ENCODE measurements at places on chromosomes 7 and 10.

DNA sequence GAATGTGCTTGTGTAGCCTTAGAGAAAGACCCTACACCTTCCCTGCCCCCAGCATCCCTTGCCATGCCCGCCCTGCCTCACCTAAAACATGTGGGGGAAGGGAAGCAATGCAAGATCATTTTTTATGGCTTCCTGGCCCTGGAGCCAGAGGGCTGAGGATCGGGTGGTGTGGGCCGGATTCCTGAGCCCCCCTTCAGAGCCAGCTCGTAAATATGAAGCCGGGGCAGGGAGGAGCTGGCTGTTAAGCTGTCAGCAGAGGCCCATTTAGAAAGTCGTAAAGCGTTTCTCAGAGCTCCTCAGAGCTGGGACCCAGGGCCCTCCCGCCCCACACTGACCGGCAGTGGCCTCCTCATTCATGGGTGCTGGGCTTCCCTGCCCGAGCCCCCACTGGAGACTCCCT is 23.9 kb downstream of the UNC5B start:
- DNase-seq = no peak

GRCh38 chr7:71595176-71595575 is 463.2 kb downstream of the GALNT17 start:
- DNase-seq = peak; percentile 16

DNA sequence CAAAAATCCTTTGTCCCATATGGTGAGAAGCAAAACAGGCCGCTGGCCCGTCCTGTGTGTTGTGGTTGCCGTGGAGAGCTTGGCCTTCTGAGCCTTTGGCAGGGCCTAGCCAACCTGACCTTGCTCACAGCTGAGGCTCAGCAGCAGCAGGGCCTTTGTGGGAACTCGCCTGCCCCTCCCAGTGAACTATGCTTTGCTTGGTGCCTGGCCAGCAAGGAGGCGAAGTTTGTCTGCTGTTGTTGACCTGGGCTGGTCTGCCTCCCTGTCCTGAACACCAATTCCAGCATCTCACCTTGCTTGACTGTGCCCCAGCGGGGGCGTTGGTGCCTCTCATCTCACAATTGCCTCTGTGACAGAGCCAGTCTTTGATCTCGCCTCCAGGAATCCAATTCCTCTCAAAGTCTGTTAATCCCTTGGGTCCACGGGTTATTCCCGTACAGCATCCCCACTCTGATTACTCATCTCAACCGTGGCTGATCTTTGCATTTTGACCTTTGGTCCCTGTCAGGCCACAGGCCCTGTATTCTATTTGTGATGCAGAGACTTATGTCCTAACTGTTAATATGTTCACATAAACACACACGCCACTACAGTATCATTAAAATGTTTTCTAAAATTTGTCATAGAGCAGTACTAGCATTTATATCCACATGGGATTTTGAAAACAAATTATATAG is 22.6 kb downstream of the EPDR1 start:
- DNase-seq = peak; percentile 62

DNA sequence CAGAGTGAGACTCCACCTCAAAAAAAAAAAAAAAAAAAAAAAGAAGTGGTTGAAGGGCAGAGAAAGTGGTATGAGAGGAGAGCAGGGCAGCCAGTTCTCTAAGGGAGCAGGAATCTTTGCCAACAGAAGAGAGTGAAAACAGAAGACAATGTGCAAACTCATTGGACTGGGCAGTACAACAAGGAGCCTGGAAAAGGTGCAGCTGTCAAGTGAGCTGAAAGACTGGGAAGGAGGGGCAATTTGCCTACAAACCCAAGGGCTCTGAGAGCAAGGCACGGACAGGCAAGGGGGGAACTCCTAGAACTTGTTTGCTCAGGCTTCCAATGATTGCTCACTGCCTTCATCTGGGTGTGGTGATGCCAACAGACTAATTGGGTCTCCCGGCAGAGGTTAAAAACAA is 9.5 kb downstream of the ACTR1A start:
- no peak for DNase-seq

GRCh38 chr7:31934551-31934950 is 135.7 kb downstream of the PDE1C start:
- DNase-seq = no peak

DNA sequence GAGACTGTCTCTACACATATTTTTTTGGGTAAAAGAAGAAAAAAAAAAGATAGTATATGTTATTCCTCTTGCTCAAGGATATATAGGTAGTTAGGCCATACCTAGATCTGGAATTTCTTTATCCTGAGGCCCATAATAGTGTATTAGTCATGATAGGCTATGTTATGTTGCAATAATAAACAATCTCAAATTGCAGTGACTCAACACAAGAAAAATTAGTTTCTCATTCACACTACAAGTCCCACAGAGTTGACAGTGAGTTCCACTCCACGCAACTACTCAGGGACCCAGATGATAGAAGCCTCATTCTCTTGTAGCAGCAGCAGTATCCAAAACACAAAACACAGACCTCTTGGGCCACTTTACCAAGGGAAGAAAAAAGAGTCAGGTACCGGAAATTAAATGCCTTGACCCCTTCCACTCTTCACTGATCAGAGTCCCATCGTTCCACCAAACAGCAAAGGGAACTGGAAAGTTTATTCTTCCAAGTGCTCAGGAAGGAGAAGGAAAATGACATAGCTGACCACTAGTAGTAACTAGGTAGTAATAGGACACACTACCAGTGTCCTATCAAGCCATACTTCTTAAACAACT is 7.4 kb upstream of the C10orf67 start:
- peak; percentile 48 for DNase-seq

DNA sequence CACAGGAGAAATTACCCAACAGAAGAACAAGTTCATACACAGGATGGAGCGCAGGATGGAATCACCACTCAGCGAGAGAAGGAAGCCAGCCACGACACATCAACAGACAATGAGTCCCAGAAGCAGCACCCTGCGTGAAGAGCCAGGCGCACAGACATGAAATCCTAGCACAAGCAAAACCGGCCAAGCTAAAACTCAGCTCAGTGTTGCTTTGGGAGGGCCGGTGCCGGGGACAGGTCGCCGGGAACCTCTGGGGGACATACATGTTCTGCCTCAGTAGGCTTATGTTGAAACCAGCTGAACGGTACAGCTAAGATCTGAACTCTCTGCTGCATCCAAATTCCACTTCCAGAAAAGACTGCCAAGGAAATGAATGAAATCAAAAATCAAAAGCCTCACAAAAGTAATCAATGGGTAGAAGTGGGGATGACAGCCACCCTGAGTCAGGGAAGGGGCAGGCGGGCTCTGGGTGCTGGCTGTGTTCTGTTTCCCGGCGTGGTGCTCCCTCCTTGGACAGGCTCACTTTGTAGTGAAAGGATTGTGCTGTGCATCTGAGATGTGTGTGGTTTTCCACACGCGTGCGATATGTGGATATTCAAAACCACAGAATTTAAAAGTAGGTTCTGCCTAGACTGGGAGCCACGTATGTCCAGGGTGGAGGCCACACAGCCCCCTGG is 114.7 kb downstream of the PDGFA start:
- no peak for DNase-seq

GRCh38 chr10:123655751-123656150 is 10.4 kb upstream of the GPR26 start:
- DNase-seq = no peak

DNA sequence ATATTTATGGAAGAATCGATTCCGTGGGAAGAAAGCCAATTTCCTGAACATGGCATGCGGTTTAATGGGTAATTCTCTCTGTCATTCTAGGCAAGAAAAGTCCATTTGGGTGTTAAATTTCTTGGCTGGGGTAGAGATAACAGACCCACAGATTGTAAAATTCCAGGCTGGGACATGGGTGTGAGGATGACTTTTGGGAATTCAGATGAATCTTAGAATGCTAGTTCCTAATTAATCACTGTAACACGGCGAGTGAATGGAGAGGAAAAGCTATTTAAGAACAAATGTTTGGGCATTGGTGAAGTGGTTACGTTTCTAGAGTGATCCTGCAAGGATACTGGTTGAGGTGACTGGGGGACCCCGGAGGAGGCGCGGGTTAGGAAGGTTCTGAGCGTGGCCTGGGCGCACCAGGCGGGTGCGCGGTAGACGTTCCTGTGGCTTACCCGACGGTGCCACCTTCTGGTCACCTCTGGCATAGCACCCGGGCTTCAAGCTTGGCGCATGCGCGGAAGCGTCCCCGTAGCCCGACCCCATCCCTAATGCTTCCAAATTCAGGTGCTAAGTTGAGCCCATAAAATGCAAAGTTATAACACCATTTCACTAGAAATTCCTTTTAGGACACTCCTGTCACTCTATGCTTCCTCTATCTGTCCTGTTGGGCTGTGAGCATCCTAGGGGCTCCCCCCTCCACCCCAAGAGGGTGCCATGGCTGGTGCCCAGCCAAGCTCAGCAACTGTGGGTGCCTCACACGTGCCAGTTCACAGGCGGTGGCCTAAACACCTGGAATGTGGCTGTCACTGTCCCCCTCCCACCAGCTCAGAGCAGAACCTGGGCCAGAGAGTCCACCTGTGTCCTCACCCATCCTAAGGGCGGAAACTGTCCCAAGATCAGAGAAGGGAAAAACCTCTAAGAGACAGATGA is 104.4 kb downstream of the PTPRE start:
- no peak for DNase-seq

DNA sequence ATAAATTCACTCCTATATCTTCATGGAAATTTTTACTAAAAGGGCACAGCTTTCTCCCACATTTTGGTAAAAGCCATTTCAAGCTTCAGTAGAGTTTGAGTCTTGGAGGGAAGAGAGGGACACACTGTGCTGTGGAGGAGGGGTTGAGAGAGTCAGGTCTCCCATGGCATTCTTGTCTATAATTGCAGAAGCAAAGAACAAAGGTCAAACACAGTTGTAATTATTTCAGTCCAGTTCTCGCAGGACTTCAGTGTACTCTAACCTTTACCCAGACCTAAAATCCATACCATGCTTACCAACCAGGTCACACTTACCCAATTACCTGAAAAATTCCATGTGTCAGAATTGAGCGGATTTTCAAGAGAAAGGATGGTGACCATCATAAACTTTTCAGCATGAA is 298.4 kb downstream of the XPNPEP1 start:
- no peak for DNase-seq

- no peak for DNase-seq
Measured at GRCh38 chr10:99859585-99859984, 77.1 kb downstream of the ABCC2 start.

GRCh38 chr10:8235253-8236027 is 181.0 kb downstream of the GATA3 start:
- no peak for DNase-seq

DNA sequence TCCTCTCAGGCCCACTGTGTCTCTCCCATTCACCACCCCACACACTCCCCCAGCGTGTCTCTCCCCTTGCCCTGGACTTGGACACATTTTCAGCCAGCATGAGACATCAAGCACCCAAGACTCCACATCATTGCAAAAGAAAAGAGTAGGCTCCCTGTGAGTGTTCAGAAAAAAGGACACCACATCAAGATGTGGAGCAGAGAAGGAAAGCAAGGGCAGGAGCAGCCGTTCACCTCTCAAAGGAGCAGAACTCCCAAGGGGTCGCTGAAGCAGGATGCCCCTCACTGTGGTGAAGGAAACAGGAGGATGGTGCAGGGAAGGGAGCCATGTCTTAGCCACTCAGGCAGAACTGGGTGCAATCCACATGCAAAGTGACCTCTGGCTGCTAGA is 89.9 kb upstream of the MACROH2A2 start:
- no peak for DNase-seq

DNA sequence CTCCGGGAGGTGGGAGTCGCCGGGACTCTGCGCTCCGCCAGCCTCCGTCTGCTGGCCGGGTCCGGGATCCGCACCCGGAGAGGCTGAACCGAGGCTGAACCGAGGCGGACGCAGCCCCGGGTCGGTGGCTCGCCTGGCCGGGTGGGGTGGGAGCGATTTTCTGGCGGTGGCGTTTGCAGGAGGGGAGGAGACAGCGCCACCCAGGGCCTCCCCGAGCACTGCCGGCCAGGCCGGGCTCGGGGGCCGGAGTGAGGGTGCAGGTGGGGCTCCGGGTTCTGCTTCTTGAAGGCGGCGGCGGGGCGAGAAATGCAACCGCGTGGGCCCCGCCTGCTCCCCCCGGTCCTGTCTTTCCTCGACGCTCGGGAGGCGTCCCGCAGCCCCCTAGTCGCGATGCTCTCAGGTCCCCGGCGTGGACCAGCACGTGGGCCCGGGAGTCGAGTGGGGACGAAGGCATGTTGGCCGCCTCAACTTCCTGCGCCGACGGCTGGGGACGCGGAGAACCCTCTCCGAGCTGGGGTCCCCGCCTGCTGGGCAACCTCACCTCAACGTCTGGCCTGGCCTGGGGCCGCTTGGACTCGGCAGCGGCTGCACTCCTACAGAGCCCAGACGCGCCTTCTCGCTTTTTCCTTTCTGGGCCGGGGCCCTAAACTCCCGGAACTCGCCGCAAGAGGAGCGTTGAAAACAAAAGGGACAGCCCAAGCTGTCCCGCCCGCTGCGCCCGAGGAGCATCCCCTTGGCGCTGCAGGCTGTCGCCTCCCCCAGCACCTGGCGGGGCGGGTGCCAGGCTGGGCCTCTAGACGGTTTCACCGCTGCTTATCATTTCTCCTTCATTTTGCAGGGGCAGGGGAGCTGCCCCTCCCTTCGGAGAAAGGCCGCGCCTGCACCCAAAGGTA is 25.2 kb upstream of the VAX1 start:
- DNase-seq = no peak

Data from astrocyte (in vitro differentiated cells and primary cell).